ENCODE measurements at places on chromosomes 5 and 9. TPM values are rescaled to one million over a fixed set of nuclear protein-coding genes. Genes with fewer than 3 reads are reported as not detected.

- no peak for DNase-seq
Measured at GRCh38 chr5:16600397-16600796, 16.4 kb downstream of the RETREG1 start.

DNA sequence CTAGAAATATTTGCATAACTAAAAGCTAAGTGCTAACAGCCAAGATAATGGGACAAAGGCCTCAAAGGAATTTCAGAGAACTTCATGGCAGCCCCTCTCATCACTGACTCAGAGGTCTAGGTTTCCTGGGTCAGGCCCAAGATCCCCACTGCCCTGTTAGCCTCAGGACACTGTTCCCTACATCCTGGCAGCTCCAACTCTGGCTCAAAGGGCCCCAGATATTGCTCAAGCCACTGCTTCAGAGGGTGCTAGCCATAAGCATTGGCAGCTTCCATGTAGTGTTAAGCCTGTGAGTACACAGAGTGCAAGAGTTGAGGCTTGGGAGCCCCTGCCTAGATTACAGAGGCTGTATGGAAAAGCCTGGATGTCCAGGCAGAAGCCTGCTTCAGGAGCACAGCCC, 998.1 kb downstream of the TLE1 start:
- DNase-seq: no peak

- no peak for DNase-seq
Measured at GRCh38 chr9:109707355-109707754, 72.6 kb upstream of the PALM2AKAP2 start.

Gene MIER3
- 22.6 TPM for total RNA-seq

DNA sequence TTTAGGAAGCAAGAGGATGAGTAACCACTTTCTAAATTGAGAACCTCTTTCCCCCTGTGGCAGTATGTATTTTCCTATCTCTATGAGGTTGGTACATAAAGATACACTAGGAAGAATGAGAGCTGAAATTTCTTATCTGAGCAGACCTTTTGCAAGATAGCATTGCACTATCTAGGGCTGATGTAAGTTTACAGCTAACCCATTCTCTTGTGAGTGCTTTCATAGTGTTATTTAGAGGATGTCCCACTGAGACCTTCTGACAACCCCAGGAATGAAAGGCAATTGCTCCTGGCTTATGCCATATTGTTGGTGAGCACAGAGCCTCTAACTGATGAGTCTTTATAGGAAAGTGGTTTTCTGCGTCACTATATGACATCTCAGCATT, 1209.3 kb upstream of the CDH6 start:
- DNase-seq: no peak

- no peak for DNase-seq
Measured at GRCh38 chr5:155017610-155018009, 4.1 kb downstream of the KIF4B start.

GRCh38 chr5:149719666-149720065, 10.4 kb upstream of the PPARGC1B start:
- no peak for DNase-seq

GRCh38 chr9:71795097-71795813, 26.9 kb upstream of the CEMIP2 start:
- DNase-seq: no peak

- no peak for DNase-seq
Measured at GRCh38 chr9:87531370-87532295, 34.0 kb downstream of the DAPK1 start.

GRCh38 chr5:154329519-154330040, 116.2 kb upstream of the SAP30L start:
- DNase-seq: no peak

- no peak for DNase-seq
Measured at GRCh38 chr5:76196886-76197489, 113.8 kb downstream of the SV2C start.

DNA sequence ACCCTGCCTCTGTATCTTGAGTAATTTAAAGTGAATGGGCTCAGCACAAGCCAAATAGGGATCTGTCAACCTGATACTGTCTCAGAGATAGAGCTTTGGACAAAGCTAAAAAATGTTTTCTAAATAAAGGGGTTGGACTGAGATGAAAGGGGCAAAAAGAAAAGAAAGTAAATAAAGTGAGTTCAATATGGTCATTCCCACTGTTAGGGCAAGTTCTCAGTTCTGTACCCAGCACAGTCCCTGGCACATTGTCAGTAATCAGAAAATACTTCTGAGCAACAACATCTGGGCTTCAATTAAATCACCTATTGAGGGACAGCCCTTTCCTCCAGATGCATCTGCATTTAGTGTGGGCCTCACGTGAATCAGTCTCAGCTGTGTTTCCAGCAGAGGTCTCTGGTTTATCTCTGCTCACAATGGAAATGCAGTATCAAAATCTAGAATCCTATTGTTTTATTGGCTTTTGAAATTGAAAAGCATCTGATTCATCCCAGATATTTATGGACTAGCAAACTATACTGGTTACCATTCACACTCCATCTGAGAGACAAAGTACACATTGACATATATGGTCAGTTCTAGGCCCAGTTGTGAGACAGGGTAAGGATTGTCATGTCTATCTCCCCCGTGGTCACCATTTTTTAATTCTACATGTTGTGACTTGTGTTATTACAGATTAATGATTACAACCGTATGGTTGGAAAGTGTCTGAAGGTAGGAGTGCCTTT, 35.6 kb downstream of the ZNF474 start:
- no peak for DNase-seq

DNA sequence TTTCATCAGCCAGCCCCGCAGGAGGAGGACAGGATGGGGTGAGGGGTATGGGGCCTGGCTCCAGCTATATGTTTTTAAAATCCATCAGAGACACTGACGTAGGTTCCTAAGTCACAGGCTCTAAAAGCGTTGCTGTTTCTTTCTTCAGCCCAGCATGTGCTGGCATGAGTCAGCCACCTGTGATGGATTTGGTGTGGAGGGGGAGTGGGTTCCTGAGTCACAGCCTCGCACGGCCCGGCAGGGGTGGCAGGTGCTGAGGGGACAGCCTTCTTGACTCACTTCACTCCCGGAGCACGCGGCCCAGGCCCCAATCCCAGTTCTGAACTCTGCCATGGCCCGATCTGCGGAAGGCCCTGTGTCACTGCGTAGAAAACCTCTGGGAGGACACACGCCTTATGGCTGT, 38.8 kb upstream of the RPL26L1 start:
- no peak for DNase-seq

Gene PCA3
- total RNA-seq: not detected

GRCh38 chr5:17424674-17425073, 73.4 kb upstream of the TAF11L2 start:
- no peak for DNase-seq

GRCh38 chr9:110186254-110186653, 21.7 kb downstream of the C9orf152 start:
- no peak for DNase-seq

GRCh38 chr5:73922875-73923557, 297.0 kb downstream of the ARHGEF28 start:
- no peak for DNase-seq

Gene CDK7
- total RNA-seq: 32.5 TPM

- no peak for DNase-seq
Measured at GRCh38 chr9:119185298-119185697, 183.9 kb downstream of the BRINP1 start.

Gene TPPP
- 0.13 TPM for total RNA-seq

Gene PCYOX1L
- total RNA-seq: 7.7 TPM

DNA sequence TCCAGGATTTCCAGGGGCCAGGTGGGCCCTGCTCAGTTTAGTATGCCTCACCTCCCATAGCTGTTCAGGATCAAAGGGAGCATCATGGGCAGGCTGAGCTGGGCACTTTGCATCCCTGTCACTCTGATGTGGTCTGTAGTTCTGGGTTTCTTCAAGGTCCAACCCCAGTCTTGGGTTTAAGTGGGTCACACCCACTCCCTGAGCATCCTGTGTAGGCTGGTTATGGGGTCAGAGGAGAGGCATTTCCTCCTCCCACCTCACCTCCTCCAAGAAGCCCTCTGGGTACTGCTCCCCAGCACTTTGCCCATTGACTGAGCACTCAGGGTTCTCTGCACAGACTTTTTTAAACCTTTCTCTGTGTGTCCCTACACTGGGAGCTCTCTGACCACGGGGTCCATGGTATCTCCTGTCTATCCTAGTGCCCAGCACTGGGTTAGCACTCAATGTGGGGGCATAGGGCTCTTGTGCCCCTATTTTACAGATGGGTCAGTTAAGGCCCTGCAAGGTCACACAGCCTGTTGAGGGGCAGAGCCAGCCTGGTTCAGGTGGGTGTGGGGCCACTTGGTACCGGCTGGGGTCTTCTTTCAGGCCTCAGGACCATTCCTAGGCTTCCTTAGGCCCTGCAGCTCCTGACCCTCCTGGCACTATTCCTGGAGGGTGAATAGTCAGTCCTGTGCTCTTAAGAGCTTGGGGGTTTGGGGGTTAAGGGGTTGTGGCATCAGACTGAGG, 19.0 kb downstream of the CXXC5 start:
- no peak for DNase-seq

Gene BAAT
- total RNA-seq: 0.13 TPM

GRCh38 chr9:96453625-96454024, 3.7 kb downstream of the HABP4 start:
- DNase-seq: no peak

Gene CDKN2B-AS1
- 5.2 TPM for total RNA-seq

- no peak for DNase-seq
Measured at GRCh38 chr5:19902316-19902934, 85.6 kb downstream of the CDH18 start.

Gene CARD6
- total RNA-seq: 1.1 TPM

- DNase-seq: no peak
Measured at GRCh38 chr9:129439242-129439641, 181.7 kb downstream of the C9orf50 start.

Gene BTNL3
- total RNA-seq: not detected

Gene SYK
- not detected for total RNA-seq

- DNase-seq: no peak
Measured at GRCh38 chr5:111469293-111469896, 42.9 kb downstream of the STARD4 start.

- DNase-seq: no peak
Measured at GRCh38 chr5:157550663-157551062, 24.9 kb downstream of the ADAM19 start.

Gene AGXT2
- total RNA-seq: not detected

DNA sequence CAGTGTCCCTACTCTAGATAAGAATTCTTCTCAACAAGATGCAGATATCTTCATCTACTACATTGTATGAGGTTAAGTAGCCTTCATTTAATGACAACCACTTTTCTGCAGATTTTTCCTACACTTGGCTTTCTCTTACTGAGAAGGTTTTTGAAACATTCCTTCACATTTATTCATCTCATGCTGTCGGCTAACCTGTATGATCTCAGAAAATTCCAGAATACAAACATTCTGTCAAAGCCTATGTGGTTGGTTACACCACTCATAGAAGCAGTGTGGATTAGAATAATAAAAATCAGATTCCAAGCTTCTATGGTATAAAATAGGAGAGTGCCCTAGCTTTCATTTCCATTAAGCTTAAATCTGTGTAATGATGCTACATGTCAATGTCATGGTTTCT, 39.4 kb upstream of the ERCC6L2 start:
- DNase-seq: no peak

GRCh38 chr5:125961150-125961549, 462.1 kb upstream of the GRAMD2B start:
- DNase-seq: no peak

DNA sequence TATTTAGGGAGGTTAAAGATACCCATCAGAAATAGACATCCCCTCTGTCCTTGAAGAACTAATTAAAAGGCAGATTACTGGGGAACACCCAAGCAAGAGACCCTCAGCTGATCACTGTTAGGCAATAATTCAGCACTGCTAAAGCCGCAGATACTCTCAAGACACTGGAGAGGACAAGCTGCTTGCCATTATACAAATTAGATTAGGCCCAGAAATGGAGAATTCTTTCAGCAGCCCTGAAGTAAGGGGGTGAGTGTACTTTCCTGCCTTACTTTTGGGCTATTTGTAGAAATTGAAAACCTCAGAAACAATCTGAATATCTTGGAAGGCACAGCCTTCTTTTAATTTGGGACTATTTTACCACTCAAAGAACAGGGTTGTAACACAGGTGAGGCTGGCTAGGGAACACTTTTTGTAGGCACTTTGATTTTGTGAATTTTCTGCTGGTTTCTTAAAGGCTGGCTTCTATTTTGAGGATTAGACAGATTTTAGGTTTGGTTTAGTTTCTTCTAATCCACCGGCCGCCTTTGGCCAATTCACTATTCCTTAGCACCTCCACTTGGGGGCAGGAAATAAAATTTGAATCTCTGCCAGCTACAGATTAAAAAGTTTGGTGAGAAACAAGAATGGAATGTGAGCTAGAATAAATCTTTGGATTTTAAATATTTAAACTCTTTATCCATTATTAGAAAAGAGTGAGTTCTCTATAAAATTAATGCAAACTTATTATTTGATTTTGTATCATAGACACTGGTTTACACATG, 106.0 kb downstream of the SMARCA2 start:
- no peak for DNase-seq

DNA sequence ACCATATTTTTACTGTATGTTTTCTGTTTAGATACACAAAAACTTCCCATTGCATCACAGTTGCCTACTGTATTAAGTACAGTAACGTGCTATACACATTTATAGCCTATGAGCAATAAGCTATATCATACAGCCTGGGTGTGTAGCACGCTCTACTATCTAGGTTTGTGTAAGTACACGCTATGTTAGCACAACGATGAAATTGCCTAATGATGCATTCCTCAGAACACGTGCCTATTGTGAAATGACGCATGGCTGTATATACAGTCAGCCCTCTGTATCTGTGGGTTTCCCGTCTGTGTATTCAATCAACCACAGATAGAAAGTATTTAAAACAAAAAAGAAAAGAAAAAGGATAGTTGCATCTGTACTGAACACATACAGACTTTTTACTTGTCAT, 64.2 kb downstream of the SGCD start:
- no peak for DNase-seq

Gene SVEP1
- total RNA-seq: 2.8 TPM

- no peak for DNase-seq
Measured at GRCh38 chr5:149518620-149519019, 32.6 kb downstream of the CSNK1A1 start.

DNA sequence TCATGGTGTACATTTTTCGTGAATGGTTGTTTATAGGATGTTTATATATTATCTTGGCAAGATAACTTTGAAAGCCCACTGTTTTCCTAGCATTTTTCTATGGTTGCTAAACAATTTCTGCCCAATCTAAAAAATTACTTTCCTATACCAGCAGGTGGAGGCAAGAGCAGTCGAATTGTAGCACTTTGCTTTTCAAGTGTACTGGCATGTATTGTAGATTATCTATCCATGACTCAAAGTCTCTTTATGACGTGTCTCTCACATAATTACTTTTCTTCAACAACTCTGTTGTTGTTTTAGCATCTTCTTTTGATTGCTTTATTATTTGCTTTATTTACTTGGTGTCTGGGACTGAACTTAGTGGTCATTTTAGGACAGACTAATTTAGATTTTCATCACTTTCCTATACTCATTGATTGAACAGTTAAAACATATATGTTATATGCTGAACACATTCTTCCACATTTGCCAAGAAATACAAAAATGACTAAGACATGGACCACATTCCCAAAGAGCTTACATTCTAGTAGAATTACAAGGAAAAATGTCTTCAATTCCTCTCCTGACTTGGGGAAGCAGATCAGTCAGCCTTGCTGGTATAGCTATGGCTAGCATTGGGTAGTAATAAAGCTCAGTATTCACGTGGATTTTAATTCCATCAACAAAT, 20.7 kb downstream of the NLN start:
- no peak for DNase-seq

- no peak for DNase-seq
Measured at GRCh38 chr5:80654054-80654390, 430 bp upstream of the MSH3 start.
